Natural killer cell treated with Interleukin-12 subunit alpha and Interleukin-12 subunit beta and Interleukin-15 and Interleukin-18, amount 100 ng/mL, for 72 hours (primary cell): ENCODE measurements at places on chromosomes 11 and 22. TPM values are rescaled to one million over a fixed set of nuclear protein-coding genes. Genes with fewer than 3 reads are reported as not detected.

- no peak overlapping the region for H3K4me3 ChIP-seq
- no peak overlapping the region for H3K27ac ChIP-seq
- peaks cover 6% of the 10 kb centered on the region for H3K4me1 ChIP-seq
Observed at GRCh38 chr11:108775324-108775723, 110.5 kb downstream of the DDX10 start.

The KCNJ4 gene
- not detected for total RNA-seq

- H3K36me3 ChIP-seq = no peaks in the 10 kb centered on the region
- peaks cover 92% of the 10 kb centered on the region for H3K4me1 ChIP-seq
- H3K27me3 ChIP-seq = no peaks in the 10 kb centered on the region
- DNase-seq = no peak
- peak overlapping the region; percentile 99 for H3K27ac ChIP-seq
Observed at GRCh38 chr11:128731041-128731663, 37.3 kb downstream of the FLI1 start.

DNA sequence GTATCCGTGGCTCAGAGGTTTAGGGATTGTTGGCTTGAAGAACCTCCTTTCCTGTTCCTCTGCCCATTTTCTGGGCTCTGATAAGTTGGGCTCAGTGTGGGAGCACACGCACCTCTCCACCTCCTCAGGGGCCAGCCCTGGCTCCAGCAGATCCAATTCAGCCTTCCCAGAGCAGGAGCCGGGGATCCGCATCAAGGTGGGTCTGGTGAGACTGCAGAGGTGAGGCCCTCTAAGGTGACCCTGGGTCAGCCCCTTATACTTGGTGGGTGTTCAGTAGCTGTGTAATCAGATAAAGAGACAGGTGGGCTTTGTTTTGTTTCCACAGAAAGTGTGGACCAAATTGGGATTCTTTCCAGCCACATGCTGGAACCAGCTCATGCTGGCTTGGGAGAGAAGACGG lies 1466.0 kb downstream of the TBC1D22A start:
- H3K27ac ChIP-seq = no peak overlapping the region
- peaks cover 14% of the 10 kb centered on the region for H3K36me3 ChIP-seq
- peaks cover 27% of the 10 kb centered on the region for H3K27me3 ChIP-seq
- DNase-seq = no peak
- H3K4me3 ChIP-seq = no peak overlapping the region

The PGA5 gene
- total RNA-seq = not detected

DNA sequence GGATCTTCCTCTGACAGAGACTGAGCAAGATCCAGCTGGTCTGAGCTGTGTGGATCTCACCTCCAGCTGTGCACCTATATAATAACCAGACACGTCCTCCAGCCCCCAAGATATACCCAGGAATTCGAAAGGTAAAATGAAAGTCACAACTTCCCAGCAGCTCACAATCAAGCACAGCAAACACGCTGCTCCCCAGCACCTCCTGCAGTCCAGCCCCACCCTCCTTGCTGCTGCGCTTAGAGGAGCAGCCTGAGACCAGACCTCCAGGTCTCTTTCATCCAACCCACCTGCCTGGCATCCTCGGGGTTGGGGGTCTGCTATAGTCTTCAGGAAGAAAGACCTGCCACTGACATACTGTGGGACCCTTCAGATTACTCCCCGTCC lies 3.0 kb upstream of the APOL4 start:
- no peak for DNase-seq
- no peak overlapping the region for H3K4me3 ChIP-seq
- H3K27ac ChIP-seq = no peak overlapping the region

The CECR2 gene
- not detected for total RNA-seq

GRCh38 chr11:124751741-124752470 lies at the start of gene VSIG2:
TSS of gene VSIG2 (minus strand) at chr11:124752255. CDS start at chr11:124752137, 118 bp downstream.
- H3K36me3 ChIP-seq = no peaks in the 10 kb centered on the region
- no peak within 1 kb of the TSS for H3K27ac ChIP-seq
- no peak within 1 kb of the TSS for H3K4me3 ChIP-seq
- H3K4me1 ChIP-seq = peaks cover 1% of the 10 kb centered on the region
- DNase-seq = no peak

The C11orf65 gene
- total RNA-seq = 0.31 TPM

The KCNJ5 gene
- total RNA-seq = not detected

The CAPN5 gene
- total RNA-seq = 2.7 TPM

GRCh38 chr11:66459138-66459778 lies 7.4 kb upstream of the PELI3 start:
- H3K27ac ChIP-seq = peak overlapping the region; percentile 37
- DNase-seq = no peak
- H3K4me3 ChIP-seq = no peak overlapping the region
- peaks cover 9% of the 10 kb centered on the region for H3K27me3 ChIP-seq

DNA sequence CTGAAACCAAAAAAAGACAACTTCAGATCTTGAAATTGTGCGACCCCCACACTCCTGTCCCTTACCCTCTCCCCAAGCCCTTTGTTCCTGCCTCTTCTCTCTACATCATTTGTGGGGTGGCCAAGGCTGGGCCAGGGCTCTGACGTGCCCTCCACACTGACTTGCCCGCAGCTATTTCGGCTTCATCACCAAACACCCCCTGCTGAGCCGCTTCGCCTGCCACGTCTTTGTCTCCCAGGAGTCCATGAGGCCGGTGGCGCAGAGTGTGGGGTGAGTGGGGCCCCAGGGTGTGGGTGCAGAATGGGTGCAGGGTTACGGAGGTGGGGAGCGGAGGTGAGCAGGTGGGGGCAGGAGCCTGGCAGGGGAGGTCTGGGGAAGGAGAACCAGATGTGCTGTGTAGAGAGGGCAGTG lies 9.5 kb downstream of the MAPK8IP2 start:
- H3K36me3 ChIP-seq = no peaks in the 10 kb centered on the region
- H3K4me1 ChIP-seq = peaks cover 7% of the 10 kb centered on the region
- DNase-seq = no peak
- no peak overlapping the region for H3K27ac ChIP-seq
- peaks cover 9% of the 10 kb centered on the region for H3K27me3 ChIP-seq
- H3K4me3 ChIP-seq = no peak overlapping the region

DNA sequence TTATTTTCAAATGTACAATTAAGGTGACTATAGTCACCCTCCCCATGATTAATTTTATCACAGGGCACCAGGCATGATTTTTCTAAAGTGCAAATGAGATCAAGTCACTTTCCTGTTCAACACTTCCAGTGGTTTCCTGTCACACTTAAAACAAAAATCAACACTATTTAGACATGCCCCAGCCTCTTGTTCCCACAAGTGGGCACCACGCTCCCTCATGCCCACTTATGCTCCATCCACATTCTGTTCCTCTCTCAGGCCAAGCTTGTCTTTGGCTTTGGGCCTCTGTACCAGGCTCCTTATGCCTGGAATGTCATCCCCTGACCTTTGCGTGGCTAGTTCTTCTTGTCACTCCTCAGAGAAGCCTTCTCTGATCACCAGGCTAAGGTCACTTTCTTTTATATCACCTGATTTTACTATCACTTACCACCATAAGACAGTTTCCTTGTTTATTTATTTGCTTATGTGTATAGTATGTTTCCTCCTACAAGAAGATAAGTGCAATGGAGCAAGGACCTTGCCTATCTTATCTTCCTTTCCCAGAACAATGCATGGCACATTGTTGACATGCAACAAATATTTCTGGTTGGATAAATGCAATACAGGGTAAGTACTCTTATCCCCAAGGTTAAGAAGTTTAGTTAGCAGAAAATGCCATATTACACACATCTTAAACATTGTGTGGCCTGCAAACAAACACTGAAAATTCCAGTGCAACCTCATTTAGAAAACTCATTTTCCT lies 50.9 kb upstream of the PANX1 start:
- no peak overlapping the region for H3K4me3 ChIP-seq
- no peaks in the 10 kb centered on the region for H3K36me3 ChIP-seq
- no peaks in the 10 kb centered on the region for H3K4me1 ChIP-seq
- no peak for DNase-seq
- no peak overlapping the region for H3K27ac ChIP-seq

GRCh38 chr11:46377290-46377689 lies 4.2 kb upstream of the MDK start:
- H3K4me3 ChIP-seq = no peak overlapping the region

- H3K4me1 ChIP-seq = no peaks in the 10 kb centered on the region
- peaks cover 4% of the 10 kb centered on the region for H3K27me3 ChIP-seq
- H3K27ac ChIP-seq = no peak overlapping the region
Observed at GRCh38 chr11:133500435-133500834, 31.9 kb downstream of the OPCML start.

DNA sequence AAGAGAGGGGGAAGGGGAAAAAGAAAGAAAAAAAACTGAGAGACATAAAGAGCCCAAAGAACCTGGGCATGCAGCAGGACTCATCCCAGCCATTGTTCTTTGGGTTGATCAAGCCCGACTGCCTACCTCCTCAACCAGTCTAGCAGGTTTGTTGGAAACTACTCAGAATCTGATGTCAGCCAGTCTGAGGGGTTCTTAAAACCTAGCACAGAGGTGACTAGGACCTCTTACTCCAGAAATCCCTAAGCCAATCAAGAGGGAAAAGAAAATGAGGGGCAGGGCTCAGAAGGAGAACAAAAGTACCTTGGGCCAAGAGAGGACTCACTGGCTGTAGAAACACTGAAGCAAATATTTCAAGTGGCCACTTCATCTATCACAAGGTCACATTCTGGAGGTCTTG lies 228.0 kb downstream of the AASDHPPT start:
- no peak for DNase-seq
- no peaks in the 10 kb centered on the region for H3K4me1 ChIP-seq
- H3K36me3 ChIP-seq = no peaks in the 10 kb centered on the region
- no peak overlapping the region for H3K4me3 ChIP-seq

GRCh38 chr22:49586873-49587272 lies 240.8 kb downstream of the BRD1 start:
- no peaks in the 10 kb centered on the region for H3K27me3 ChIP-seq
- no peak for DNase-seq
- no peaks in the 10 kb centered on the region for H3K36me3 ChIP-seq

DNA sequence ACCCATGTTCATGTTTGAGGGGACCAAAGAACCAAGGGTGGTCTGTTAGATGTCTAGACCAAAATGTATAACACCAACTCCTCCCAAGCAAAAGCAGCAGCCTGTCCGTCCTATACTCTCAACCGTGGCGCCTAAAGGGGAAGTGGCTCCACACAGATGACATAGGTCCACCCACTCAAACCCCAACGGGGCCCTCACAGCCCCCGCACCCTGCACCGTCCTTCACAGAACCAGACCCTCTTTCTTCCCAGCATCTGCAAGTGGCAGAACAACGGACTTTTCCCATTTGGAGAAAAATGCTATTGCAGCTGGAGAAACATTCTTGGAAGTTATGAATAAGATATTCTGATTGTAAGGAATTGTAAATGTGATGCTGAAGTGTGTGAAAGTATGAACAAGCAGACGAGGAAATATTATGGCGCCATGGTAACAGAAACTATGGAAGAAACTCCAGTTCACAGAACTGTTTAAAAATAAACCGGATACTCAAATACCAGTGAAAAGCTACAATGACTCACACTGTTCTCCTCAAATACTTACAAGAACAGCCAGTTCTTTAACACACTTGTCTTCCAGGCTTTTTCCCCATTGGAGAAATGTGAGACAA lies 76.5 kb upstream of the ARFGAP3 start:
- no peaks in the 10 kb centered on the region for H3K36me3 ChIP-seq
- DNase-seq = no peak
- peaks cover 70% of the 10 kb centered on the region for H3K4me1 ChIP-seq
- peak overlapping the region; percentile 64 for H3K4me3 ChIP-seq
- H3K27me3 ChIP-seq = no peaks in the 10 kb centered on the region

The DDX25 gene
- total RNA-seq = not detected

DNA sequence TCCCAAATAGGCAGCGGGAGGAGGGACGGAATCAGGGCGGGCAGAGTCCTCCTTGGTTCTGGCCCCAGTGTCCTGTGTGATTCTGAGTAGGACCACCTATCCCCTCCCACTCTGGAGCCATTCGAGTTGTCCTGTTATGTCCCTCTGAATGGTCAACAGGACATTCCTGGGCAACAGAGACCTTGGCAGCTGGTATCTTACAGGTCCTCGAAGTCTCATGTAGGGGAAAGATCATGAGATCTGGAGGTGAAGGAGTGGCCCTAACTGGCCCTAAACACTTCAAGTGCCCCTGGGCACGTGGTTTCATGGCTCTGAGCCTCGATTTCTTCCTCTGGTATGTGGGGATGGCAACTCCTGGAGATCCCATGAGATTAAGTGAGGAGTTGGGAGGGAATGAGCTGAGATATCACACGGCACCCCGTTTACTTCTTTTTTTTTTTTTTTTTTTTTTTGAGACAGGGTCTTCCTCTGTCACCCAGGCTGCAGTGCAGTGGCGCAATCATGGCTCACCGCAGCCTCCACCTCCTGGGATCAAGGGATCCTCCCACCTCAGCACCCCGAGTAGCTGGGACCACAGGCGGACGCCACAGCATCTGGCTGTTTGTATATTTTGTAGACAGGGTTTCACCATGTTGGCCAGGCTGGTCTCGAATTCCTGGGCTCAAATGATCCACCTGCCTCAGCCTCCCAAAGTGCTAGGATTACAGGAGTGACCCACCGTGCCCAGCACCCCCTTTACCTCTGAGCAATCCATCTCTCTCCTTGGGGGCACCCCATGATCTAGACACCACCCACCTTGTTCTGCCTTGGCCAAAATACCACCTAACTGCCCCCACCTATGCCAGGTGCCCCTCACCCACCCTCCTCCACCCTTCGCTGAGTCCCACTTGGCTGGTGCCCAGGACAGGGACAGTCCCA lies 6.8 kb downstream of the LIF start:
- no peak overlapping the region for H3K4me3 ChIP-seq
- no peaks in the 10 kb centered on the region for H3K27me3 ChIP-seq

The PDGFB gene
- not detected for total RNA-seq

DNA sequence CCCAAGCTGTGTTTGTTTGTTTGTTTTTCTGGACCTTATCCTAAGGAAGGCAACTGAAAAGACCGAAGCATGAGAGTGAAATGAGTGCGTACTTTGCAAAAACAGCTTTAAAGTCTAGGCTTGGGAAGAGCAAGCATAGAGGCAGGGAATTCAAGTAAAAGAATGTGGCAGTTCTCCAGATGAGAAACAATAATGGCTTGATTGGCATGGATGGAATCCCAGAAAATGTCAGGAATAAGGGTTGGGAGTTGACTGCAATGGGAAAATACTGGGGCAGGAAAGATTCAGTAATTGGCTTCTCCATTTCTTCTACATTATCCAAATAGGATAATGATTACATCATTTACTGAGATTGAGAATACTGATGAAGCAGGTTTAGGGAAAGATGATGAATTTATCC lies 17.5 kb downstream of the SAAL1 start:
- H3K27ac ChIP-seq = no peak overlapping the region
- no peak overlapping the region for H3K4me3 ChIP-seq

DNA sequence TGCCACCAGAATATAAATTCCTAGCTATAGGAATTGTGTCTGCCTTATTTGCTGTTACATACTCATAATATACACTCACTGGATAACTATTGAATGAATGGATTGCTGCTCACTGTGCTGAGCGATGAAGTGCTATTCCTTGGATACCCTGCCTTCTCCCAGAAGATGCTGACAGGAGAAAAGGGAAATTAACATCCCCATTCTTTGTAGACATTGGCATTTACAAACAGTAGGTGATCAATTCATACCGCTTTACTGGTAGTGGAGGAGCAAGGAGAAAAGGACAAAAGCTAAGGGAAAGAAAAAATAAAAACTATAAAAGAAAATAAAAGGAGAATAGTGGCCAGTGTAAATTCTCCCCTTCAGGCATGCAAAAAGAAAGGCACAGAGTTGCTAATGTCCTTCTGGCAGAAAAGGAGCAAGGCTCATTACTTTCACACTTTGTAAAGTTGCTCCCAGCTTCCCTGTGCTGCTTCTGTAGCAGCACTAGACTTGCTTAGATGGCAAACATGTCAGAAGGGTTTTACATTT lies 183.0 kb downstream of the LUZP2 start:
- no peak overlapping the region for H3K27ac ChIP-seq
- H3K4me1 ChIP-seq = no peaks in the 10 kb centered on the region
- H3K36me3 ChIP-seq = no peaks in the 10 kb centered on the region
- no peak for DNase-seq
- no peak overlapping the region for H3K4me3 ChIP-seq

The BAIAP2L2 gene
- total RNA-seq = 0.40 TPM
